Stimulated activated naive CD8-positive, alpha-beta T cell treated with anti-CD3 and anti-CD28 coated beads, Interleukin-15, amount 100 ng/mL, for 72 hours (primary cell): ENCODE measurements at places on chromosomes 3 and 15.

- no peak for DNase-seq
Observed at GRCh38 chr3:135491491-135492205, 473.9 kb upstream of the PPP2R3A start.

GRCh38 chr3:42493126-42493797 lies 9.2 kb upstream of the VIPR1 start:
- DNase-seq = no peak

GRCh38 chr15:52340093-52340492 lies 44.5 kb upstream of the MYO5C start:
- no peak for DNase-seq

GRCh38 chr15:57282686-57283085 lies 93.6 kb upstream of the CGNL1 start:
- no peak for DNase-seq

- DNase-seq = no peak
Observed at GRCh38 chr3:15657016-15657415, 55.5 kb downstream of the BTD start.

- DNase-seq = no peak
Observed at GRCh38 chr3:31262201-31262600, 270.5 kb upstream of the STT3B start.

DNA sequence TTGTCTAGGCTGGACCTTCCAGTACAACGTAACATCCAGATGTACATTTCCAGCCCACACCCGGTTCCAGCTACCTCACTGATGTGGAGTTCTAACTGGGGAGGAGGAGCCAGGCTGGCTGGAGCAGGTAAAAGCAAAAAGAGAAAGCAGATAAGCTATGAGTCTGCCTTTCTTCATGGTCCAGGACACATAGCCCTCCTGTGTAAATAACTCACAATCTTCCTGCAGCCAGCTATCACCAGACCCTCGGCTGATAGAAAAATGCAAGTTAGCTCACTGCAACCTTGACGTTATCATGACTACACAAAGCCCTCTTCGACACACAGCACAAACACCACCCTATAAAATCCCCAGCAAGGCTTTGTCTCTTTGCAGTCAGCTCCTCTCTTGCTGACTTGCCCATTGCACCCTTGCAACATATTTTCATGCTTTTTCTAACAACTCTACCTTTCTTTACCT lies 20.5 kb upstream of the ELP6 start:
- no peak for DNase-seq

- no peak for DNase-seq
Observed at GRCh38 chr3:42159147-42159546, 68.0 kb downstream of the TRAK1 start.

- DNase-seq = peak; percentile 82
Observed at GRCh38 chr15:41989573-41990242, 17.4 kb upstream of the EHD4 start.

- peak; percentile 71 for DNase-seq
Observed at GRCh38 chr15:101501703-101502373, 12.3 kb upstream of the PCSK6 start.

- DNase-seq = no peak
Observed at GRCh38 chr3:56488812-56489600, 20.7 kb upstream of the ERC2 start.

DNA sequence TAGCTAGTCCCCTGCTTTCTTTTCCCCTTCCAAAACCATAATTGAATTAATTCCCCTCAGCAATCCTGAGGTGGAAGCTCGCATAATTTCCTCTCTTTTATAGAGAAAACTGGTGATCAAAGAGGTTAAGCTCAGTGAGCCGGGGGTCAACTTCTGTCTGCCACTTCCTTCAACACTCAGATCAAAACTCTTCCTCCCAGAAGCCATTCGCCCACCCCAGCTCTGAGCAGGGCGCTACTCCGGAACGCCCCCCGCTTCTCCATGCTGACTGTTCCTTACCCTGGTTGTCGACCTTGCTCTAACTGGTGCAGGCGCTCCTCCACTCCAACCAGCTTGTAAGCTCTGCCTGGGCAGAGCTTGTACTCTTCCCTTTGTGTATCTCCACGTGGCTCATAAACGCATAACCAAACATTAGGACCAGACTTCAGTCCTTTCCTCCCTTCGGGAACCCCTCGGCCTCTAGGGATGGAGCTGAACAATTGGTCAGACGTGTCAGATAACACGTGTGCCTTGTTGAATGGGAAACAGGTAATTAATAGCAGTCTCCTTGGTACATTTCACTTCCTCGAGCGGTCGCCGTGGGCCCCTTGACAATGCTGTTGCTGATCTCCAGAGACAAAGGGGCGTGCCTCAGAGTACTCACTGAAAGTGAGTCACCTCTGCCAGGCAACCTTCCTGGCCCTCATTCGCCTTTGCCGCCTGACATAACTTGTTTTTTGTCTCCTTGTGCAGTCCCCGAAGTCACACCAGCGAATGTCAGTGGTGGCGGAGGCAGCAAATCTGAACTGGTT lies 71.8 kb downstream of the IL5RA start:
- no peak for DNase-seq

DNA sequence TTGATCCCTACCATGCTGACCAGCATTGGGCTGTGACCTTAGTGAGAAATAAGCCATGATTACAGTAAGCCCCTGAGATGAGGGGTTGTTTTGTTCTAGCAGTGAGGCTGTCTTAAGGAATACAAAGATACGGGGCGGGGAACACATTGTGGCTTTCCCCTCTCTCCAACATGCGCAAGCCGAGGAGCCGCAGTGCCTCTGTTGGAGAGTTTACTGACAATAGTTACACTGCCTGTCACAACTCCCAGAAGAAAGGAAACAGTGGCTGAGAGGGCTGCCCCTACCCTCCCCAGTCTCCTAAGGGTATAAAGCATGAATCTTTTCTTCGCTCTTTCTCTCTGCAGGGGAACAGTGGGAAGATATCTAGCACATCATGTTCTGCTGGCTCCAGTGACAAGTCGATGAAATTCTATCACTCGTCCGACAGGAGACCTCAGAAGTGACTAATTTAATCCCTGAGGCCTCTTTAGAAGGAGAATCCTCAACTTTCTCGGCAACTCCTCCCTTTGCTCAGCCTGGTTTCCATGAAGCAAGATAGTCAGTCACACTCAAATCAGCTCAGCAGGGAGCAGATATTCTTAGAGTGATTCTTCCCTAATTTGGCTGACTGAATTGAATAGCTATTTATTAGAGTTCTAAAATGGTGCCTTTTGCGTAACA lies 409.0 kb upstream of the PROK2 start:
- DNase-seq = no peak

DNA sequence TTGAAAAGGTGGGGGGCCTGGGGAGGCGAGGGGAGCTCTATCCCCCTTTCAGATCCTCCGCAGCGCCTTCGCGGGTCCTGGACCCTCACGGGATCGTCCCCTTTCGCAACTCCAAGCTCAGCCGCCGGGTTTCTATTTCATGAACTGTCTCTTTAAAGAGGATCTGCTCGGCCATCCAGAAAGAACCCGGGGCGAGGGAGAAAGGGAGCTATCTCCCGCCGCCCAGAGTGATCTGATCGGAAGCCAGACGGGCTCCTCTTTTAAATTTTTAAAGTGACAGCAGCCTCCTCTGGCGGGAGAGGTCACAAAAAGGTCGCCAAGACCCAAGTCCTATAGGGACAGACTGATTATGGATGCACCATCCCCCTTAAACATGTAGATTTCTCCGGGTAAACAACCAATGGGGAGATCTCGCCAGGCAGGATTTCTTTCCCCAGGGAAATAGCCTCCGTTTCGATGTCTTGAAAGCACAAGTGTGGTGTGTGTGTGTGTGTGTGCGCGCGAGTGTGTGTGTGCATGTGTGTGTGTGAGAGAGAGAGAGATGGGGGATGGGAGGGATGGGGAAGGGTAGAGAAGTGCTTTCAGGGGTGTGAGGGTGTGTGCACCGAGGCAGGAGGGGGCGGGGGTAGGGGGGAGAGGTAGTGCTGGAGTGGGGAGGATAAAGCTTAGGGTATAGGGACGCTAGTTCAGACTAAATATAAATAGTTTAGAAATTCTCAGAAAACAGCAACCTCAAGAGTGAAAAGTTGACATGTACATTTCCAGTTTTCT lies 516.1 kb downstream of the MECOM start:
- DNase-seq = no peak

GRCh38 chr15:48631176-48631770 lies 14.2 kb downstream of the FBN1 start:
- no peak for DNase-seq

DNA sequence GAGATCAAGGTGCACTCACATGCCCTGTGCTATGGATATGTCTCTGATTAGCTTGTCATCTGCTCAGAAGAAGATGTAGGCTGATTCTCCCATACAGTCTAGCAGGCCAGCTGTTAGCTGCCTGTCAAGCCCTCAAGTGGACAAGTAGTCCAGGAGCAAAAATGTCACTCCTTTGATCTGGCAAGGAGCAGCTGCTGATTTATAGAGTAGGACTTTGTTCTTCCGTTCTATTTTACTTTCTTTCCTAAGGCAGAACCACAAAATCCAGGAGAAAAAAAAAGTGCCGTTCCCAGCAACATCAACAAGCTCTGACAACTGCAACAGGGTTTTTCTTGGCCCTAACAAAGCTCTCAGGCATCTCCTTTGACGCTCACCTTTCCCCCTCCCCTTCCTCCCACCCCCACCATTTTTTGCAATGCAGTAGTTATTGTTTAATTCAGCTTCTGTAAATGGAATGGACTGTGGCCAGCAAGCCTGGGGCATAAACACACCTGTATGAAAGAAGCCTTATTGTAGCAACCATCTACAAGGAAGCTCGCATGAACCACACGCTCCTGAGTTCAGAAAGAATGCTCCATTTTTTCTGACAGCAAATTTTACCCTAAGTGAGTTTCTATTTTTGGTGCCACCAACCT lies 196.3 kb downstream of the MEIS2 start:
- no peak for DNase-seq

DNA sequence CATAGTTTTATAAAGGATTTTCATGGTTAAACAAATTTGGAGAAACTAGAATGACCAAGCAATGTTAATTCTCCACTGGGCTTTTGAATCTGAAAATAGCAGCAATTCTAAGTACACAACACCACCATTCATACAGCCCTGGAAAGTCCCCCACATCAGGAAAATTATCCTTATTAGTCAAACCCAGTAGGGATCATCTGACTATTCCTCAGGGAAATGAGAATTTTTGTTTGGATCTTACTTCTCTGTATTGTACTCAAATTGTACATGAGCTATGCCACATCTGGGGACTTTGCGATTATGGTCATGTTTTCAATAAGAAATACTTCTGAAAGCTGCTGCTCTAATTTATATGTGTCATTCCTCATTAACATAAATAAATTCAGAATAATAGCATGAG lies 46.0 kb downstream of the RARB start:
- DNase-seq = no peak

GRCh38 chr3:146134348-146135117 lies 26.5 kb downstream of the PLOD2 start:
- no peak for DNase-seq

DNA sequence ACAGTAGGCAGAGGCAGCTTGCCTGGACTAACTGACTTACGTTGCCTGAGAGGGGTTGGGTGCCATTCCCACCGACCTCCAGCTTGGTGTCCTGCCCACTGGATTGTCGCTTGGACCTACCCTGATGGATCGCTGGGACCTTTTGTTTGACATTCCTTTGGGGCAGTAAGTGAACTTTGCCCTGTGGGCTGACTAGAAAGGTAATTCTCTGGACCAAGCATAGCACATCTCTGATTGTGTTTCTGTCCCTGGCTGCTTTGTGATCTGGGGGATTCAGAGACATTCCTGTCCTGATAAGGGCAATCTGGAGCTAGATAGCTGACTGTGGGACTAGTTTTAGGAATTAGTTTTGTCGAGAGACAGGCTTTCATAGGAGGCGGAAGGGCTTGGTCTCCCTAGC lies 19.5 kb upstream of the IFT57 start:
- no peak for DNase-seq

DNA sequence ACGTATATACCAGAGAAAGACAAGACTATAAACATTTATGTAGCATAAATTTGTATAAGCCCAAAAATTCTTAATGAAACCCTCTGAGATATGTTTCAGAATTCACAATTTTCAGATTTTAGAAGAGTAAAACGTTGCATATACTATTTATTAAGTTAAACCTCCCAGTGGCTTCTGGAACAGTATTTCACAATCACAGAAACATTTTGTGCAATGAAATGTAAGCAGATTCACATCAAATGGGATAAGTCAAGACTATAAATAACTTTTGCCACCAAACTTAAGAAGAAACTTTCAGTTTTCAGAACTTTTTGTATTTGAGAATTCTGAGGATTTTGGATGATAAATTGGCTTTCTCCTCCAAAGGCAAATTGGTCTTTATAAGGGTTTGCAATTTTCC lies 9.2 kb downstream of the SLTM start:
- no peak for DNase-seq

DNA sequence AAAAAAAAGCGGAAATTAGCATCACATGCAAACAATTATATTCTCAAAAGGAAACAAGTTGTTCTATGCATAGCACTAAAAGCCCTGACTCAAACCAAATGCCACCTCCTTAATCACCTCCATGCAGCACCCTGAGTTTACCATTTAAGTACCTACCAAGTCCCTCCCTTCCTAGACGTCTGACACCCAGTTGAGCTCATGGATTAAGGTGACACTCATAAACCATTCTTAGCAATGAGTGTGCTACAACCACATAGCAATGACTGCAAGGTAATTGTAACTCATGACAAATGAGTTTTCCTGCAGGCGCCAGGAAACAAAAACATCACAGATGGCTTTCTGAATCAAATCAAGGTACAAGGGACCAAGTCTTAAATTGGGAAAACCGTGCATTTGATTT lies 32.0 kb downstream of the WWTR1 start:
- no peak for DNase-seq

GRCh38 chr3:28949580-28949979 lies 331.3 kb upstream of the RBMS3 start:
- no peak for DNase-seq

- DNase-seq = no peak
Observed at GRCh38 chr15:67033012-67033411, 32.4 kb upstream of the SMAD3 start.

GRCh38 chr3:58409663-58410062 lies 24.0 kb downstream of the PDHB start:
- DNase-seq = no peak

- peak; percentile 67 for DNase-seq
Observed at GRCh38 chr3:16842272-16843270, 42.2 kb upstream of the PLCL2 start.

DNA sequence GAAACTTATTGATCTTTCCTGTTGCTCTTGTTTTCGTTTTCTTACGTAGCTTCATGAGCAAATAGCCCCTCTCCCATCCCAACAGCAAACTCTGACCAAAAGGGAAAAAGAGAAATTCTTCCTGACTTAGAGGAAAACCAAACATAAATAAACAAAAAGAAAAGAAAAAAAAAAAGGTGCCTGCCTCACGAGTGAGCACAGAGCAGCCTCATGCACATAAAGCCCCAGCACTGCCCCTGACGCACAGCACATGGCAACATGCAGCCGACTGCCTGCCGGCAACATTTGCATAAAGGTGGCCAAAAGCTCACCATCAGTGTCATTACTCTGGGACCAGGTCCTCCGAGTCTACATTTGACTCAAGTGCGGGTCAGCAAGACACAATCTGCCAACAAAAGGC lies 6.4 kb downstream of the POC1A start:
- no peak for DNase-seq
